ENCODE measurements at places on chromosomes 11 and 22.

DNA sequence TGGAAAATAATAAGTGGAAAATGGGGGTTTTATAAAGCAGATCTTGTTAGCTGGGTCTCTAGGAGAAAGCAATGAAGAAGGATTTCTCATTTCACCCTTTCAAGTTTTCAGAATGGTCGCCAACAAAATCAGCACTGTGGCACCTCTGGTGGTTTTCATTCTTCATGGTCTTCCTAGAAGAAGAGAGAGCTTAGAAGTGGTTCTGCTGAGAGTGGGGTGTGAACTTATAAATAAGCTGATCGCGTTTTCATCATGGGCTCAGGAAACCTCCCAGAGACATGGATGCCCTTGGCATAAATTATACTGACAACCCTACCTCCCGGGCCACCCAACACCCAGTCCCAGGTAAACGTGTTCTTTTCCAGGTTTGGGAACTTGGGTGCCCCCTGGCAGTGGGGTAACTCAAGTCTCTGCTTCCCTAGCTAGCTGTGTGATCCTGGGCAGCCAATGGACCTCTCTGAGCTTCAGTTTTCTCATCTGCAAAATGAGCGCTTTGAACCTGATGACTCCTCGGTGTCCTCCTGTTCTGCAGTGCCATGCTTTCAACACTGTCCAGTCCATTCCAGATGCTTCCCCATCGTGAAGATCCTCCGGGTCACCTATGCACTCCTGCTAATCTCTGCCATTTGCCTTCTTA lies 72.6 kb upstream of the GRAMD1B start:
- no peak for DNase-seq

GRCh38 chr11:78219493-78220217 lies 30.9 kb downstream of the USP35 start:
- DNase-seq: no peak

GRCh38 chr11:114664641-114665040 lies 13.7 kb upstream of the NXPE2 start:
- DNase-seq: no peak

GRCh38 chr11:117045196-117045595 lies 53.0 kb downstream of the SIK3 start:
- no peak for DNase-seq

DNA sequence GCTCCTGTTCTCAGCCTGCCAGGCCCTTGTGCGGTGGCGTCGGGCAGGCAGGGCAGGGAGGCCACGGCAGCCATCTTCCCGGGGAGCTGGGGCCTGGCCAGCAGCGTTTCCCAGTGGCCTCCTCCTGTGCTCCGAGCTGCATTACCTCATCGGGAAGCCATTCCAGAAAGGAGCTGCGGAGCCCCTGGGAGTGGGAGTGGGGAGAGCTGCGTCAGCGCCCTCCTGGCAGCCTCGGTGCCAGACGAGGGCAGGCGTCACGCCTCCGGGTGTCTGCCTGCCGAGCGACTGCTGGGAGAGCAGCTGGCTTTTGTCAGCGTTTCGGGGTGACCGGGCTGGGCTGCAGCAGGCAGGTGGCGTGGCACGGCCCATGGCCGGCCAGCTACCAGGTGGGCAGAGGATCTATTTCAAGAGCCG lies 30.9 kb upstream of the WNT7B start:
- DNase-seq: peak; percentile 93

DNA sequence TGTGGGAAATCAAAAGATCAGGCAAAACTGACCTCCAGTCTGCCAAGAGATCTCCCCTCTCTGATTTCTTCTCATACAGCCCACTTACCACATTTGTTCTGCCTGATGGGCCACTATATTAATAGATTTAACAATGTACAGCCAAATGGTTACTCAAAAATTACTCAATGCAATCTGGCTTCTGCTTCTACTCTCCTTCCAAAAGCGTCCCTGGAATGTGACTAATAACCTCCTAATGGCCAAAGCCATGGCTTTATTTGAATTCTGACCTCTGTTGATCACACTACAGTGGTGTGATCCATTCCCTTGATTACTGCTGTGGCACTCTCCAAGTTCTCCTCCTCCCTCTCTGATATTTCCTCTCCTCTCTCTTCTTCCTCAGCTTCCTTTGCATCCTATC lies 86.2 kb downstream of the MPPED2 start:
- DNase-seq: no peak

DNA sequence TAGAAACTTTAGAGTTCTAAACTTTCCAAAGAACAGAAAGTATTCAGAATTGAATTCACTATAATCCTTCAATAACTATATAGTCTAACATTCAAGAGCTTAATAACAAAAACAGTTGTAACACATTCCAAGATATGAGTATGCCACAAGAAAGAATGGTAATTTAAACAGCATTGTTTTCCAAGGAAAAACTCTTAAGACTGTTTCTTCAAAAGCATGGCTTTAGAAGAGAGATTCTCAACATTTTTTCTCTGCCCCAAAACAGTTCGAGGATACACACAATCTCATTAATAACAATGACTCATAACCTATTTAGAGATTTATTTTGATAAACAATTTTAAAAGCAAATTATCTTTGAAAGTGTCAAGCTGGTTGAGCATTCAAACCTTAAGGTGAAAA lies 16.7 kb upstream of the ARHGAP32 start:
- DNase-seq: no peak

DNA sequence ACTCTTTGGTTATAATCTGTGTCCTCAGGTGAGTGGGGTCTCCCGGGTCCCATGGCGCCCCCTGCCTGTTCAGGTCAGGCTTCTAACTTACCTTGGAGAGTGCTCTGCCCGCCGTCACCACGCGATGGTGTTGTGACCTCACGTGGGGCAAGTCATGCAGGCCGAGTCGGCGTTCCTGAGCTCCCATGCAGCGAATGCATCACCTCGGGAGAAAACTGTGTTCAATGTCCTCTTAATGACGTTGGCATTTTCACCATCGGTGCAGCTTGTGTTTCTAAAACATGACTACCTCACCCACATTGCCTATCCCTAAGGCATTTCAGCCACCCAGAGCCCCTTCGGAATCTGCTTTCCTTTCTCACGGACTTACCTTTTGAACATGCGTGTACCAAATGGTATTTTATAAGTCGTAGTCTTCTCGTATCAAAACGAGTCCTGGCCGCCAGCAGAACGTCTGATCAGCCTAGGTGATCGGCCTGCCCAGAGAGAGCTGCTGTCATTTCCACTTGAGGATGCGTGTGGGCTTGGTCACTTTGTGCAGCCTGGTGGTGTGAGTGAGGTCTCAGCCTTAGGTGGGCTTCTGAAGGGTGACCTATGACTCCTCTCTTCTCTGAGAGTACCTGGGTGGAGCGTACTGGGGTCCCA lies 64.8 kb downstream of the TBC1D22A start:
- DNase-seq: no peak

DNA sequence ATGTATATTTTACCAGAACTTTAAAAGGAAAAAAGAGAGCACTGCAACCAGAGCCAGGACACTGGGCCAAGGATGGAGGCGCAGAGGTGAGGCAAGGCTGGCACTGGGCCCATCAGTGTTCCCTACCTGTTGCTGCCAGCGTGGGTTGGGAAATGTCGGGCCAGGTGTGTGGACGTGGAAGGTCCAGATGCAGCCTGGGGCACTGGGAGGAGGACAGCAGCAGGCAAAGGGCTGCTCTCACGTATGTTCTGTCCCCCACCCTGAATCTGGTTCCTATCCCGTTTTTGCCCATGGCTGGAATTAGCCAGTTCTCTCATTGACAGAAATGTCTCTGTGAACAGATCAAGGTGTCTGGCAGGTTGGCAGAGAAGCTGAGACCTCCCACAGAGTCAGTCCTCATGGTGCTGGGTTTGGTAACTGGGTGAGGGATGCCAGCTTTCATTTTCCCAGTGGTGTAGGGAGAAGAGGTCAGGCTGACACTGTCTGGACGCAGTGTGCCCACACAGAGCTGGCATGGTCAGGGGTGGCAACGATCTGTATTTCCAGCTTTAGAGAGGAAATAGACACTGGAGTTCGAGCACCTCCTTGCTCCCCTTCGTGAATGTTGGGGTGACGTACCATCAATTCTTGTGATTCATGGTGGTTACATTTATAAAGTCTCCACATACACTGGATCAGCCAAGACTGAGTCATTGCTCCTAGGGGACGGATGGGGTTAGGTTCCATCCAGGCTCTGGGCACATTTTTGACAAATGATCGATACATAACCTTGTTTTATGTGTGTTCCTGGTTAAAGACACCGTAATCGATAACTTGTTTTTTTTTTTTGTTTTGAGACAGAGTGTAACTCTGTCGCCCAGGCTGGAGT lies 4.3 kb upstream of the PNPLA3 start:
- peak; percentile 40 for DNase-seq

GRCh38 chr11:89500336-89500735 lies 9.2 kb upstream of the NOX4 start:
- DNase-seq: no peak

GRCh38 chr11:109432105-109432504 lies 10.1 kb downstream of the C11orf87 start:
- DNase-seq: no peak

- no peak for DNase-seq
Measured at GRCh38 chr11:33598426-33599069, 102.1 kb downstream of the C11orf91 start.

DNA sequence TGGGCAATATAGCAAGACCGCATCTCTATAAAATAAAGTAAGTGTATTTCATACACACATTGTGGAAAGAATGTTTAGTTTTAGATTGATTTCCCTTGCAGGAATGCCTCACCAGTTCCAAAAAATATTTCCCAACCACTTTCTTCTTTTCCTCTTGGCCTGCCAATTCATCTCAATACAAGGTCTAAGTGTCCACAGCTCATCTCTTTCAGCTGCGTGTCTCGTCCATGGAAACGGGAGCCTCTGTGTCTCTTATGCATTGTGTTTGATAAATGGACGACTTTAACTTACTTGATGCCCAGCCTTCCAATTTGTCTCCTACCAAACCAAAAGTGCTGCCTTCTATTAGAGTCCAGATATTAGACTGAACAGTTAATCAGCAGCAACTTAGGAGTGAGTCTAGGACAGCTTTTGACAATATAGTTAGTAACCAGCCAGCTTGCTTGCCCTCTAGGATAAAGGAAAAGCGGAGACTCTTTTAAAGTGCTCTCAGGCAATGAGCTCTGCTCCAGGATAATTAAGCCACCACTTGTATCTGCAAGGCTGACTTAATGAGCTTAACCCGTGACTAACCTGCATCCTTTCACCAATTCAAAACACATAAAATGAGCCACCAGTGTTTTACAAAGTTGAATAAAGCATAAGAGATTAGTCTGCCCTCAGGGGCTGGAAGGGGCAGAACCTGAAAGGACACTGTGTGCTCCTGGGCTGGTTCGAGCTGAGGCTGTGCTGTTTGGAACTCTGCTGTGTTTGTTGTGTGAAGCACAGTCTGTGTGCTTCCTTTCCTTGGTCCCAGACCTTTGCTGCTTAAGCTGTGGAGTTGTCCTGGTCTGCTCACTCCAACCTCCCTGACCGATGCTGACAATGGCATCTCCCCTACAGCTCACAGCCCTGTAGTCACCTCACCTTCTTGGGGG lies 27.5 kb downstream of the FBXO7 start:
- no peak for DNase-seq

DNA sequence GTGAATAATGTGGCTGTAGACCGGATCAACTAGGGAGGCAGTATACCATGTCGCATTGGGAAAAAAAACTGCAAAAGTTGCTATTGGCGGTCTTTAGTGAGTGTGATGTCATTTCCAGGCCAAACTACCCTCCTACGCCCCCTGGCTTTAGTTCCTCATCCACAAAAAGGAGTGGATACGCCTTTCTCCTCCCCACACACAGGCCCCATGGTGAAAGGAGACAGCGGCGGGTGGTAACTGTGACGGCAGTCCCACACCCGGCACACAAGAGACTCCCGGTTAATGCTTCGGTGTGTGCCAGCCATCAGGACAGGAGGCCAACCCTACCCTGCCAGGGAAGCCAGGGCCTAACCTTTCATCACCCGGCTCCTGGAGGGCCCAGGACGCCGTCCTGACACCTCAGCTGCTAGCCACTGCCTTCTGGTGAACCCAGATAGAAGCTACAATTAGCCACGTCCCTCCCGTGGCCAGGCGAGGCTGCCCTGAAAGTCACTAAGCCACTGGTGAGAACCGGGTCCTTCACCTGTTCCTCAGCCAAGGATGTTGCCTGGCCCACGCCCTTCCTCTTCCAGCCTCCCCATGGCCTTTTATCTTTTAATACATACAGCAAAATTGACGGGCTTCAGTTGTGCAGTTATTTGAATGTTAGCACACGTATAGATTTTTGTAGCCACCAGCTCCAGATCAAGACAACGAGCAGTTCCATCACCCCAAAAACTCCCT lies 10.8 kb downstream of the TP53I11 start:
- DNase-seq: no peak

DNA sequence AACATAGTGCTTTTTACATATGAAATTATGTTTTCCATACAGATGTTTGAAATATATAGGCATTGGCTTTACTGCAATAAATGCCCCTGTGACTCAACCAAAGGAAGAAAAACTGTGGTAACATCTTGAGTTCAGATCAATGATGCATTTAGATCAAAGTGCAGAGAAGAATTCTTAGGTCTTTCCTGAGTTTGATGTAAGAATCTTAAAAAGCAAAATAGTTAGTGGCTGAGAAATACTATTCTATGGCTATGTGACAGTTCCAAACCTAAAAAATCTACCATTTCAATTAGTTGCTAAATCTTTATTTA lies 93.7 kb downstream of the SOX6 start:
- DNase-seq: no peak

DNA sequence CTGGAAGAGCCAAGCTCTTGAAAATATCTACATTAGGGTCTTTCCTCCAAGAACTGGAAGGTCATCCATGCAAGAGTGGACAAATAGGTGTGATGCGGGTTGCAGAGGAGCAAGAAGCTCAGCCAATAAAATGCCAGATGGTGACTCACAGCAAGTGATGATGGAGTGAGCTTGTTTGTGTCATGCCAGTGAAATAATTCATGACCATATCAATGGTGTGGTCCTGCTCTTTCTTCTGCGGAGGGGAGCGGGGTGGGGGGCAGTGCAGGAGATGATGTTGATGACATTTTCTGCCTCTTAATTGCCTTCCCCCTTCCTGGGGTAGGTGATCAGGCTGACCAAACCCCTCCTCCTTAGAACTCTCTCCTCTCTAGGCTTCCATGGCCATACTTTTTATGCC lies 118.5 kb upstream of the TIMP3 start:
- DNase-seq: no peak

DNA sequence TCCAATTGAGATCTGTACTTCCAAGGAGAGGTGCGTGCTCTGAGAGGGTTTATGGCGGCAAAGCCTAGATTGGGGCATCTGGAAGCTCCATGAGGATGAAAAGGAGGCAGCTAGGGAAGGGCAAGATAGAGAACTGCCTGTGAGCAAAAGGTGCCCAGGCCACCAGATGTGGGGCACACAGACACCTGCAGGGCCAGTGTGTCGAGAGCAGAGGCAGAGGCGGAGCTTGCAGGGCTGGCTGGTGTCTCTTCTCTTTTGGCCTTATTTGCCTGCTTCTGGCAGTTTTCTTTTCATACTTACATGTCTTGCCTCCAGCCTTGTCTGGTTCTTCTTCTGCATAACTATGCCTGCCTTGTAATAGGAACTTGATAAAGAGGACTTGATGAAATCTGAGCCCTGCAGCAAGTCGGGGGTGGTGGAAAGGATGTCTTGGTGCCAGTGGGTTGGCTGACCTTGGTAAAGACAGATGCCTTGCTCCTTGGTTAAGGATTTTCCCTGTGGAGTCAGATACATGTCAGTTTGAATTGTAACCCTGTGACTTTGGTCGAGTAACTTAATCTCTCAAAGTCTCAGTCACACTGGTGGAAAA lies 680.3 kb downstream of the NTM start:
- DNase-seq: no peak
